ENCODE measurements at places on chromosomes 12 and 14.

- no peak for DNase-seq
Measured at GRCh38 chr14:100348253-100348729, 25.2 kb downstream of the SLC25A47 start.

DNA sequence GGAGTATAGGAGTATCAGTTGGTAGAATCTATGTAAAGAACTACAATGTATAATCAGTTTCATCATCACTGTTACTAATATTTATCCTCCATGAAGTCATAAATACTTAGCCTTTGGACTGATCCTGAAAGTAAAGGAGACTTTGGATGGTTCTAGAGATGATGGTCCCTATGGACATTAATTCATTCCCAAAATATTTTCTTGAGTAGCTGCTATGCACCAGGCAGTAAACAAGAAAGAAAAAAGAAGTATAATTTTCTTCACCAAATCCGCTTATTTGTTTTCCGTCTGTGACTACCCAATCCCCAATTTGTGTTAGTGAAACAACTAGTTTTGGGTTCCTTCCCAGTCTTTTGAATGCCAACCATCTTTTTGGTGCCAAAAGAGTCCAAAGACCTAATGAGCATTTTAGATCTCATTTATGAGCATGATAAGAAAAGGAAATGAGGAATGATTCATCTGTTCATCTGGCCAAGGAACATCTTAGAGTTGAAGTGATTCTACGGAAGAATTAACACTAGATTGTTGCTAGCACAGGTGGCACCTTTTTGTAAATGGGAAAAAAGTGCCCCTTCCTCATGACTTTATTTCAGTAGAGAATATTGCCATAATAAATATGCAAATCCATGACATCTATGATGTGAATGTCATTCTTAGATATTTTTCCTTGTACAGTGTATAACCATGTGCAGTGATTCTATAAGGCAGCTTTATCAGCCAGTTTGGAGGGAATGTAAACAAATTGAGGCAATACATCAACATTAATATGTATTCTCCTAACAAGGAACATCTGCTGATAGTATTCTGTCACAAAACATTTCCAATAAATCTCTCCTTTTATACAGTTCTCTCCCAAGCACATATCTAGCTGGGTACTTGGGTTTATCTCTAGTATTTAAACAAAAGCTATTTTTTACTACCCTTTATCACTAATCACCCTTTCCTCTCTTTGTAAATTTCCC is 85.1 kb upstream of the CCDC91 start:
- DNase-seq = no peak

DNA sequence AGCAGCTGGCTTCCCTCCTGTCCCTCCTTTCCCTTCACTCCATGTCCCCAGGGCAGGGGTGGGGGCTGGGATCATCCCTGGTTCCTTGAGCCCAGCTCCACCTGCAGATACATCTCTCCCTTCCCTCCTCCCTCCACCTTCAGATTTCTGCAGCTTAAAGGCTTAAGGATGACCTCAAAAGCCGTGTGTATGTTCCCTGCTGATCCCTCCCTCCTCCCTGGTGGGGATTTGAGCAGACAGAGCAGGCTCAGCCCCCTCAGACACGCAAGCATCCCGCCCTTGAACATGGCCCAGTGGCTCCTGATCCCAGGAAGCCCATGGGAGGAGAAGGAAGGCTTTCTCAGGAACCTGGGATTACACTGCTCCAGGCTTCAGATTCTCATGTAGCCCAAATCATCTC is 82.9 kb upstream of the RIN3 start:
- no peak for DNase-seq

GRCh38 chr14:94522115-94522724 is 13.0 kb upstream of the SERPINA12 start:
- no peak for DNase-seq

DNA sequence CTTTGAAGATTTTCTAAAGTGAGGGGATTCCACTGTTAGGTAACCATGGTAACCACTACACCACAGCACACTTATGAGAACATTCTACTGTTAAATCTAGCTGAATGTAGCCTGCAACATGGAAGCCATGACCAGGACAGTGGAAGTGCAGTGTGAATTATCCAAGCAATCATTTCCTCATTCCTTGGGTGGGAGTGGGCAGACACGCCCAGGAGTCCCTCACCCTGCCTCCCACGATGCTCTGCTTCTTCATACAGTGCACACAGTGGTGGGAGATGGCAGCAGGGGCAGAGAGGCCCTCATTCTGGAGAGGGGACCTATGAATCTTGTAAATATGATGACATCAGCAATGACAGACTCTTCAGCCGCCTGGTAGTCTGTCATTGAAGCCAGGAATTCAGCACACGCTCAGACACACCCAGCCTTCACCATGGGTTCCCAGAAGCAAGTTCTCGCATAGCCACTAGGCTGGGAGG is 70.1 kb upstream of the HOXC13 start:
- DNase-seq = no peak

GRCh38 chr12:115712676-115713075 is 564.8 kb downstream of the MED13L start:
- no peak for DNase-seq

GRCh38 chr14:96102081-96102856 is 63.1 kb downstream of the C14orf132 start:
- DNase-seq = no peak

DNA sequence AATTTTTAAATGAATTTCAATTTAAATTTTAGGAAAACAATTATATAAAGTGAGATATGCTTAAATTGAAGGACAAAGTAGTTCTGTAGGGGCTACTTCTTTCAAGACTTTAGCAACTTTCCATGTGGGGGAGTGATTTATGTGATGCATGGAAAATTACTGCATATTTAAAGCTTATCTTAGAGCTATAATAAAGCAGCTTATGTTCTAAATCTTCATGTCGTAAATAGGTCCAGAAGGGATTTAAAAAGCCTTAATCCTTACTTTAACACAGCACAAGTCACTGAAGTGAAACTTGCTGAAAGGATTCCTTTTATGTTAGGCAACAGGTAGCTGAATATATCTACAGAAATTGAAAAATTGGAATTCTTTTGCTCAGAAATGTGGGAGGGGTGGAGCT is 340.4 kb downstream of the NAV3 start:
- DNase-seq = no peak

GRCh38 chr12:101793401-101793800 is 37.4 kb downstream of the GNPTAB start:
- DNase-seq = no peak

- no peak for DNase-seq
Measured at GRCh38 chr12:50786498-50787231, 22.8 kb downstream of the ATF1 start.

DNA sequence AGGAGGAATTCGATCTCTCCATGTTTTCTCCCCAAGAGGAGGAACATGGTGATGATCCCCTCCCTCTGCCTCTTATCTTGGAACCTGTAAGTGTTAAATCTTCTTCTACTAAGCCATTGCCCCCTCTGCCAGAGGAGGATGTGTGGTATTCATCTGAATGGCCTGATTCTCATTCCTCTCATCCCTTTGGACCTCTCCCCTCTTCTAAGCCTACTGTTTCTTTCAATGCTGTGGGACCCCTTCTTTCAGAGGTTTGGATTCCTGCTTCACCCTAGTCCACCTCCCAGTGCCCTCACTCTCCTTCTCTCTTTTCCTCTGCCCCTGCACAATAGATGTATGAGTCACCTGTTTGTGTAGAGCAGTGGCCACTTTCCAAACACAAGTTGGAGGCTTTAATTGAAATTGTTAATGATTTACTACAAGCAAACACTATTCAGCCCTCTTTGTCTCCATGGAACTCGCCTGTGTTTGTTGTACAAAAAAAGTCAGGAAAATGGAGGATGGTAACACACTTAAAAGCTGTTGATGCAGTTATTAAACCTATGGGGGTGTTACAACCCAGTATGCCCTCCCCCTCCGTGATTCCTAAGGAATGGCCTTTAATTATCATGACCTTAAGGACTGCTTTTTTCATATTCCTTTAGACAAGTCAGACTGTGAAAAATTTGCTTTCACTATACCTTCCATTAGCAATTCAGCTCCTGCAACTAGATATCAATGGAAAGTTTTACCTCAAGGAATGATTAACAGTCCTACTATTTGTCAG is 192.1 kb upstream of the ALG10B start:
- no peak for DNase-seq

GRCh38 chr12:6947615-6948014 is 3.5 kb upstream of the PTPN6 start:
- DNase-seq = no peak

- no peak for DNase-seq
Measured at GRCh38 chr14:65195042-65195719, 92.9 kb upstream of the MAX start.

DNA sequence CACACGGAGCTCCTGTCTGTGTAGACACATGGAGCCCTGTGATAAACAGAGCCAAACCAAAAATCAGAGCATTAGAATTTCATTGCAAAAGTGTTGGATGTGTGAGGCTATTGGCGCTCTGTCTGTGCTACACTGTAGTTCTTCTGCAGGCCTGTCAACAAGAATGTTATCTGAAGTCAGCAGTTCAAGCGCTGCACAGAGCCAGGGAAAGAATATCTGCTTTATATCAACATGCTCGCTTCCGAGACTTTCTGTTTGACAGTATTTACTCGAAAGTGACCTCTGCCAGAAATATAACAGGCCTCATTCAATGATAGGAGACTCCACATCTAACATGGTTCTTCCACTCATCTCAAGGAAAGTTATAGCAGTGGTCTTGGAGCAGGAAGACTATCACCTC is 118.3 kb downstream of the CCER1 start:
- no peak for DNase-seq

DNA sequence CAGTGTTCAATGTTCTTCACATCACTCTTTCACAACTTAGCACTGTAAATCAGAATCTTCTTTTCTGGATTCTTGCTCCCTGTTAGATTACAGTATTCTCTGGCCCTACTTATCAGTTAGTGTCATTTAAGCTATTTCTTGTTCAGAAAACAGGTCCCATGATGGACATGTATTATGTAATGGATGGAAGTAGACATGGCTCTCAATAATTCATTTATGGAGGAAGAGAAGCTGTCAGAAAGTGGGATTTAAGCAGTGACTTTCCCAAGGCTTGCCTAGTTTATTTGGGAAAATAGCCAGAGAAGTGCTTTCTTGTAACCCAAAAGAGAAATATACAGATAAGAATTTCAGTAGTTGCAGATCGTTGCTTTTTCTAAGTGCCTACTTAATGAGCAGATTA is 1.6 kb downstream of the ERC1 start:
- DNase-seq = no peak

- peak; percentile 47 for DNase-seq
Measured at GRCh38 chr14:55807053-55807880, 227.3 kb downstream of the KTN1 start.

- DNase-seq = no peak
Measured at GRCh38 chr14:76599559-76600287, 161.5 kb upstream of the VASH1 start.

DNA sequence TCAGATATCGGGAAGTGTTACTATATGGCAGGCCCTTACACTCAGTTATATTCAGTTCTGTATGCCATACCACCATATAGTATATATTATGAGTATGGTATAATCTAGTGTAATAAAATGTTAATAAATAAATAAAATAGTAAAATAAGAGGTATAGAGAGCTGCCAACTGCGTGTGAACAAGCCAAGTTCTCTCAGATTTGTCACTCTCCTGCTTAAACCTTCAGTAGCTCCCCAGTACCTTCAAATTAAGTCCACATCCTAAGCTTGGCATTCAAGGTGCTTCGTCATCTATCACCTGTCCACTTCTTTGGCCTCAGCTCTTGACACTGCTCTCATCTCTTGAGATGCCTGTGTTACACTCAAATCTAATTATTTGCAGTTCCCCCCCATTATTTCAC is 12.8 kb upstream of the CREBL2 start:
- no peak for DNase-seq

DNA sequence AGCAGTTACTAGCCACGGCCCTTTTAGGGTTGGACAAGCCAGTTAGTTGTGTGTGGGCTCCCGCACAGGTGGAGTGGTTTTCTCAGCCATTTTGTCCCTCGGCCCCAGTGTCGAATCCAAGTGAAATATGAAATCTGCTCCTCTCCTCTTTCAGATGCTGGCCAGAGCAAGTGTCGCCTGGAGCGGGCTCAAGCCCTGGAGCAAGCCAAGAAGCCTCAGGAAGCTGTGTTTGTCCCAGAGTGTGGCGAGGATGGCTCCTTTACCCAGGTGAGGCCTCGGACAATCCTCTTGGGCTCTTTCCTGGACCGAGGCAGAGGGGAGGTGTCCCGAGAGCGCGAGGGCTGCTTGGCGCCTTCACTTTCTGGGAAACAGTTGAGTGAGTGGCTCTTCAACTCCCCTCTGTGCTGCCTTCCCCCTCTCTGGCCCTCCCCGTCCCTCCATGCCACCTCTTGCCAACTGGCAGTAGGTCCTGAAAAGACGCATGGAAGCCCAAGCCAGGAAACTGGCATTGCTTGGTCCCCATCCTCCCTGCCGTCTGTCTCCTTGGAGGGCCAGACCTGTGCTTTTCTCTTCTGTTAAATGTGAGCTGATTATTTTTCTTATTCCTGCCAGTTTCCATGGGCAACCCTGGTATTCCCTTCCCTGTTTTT is 74.2 kb downstream of the SMOC1 start:
- DNase-seq = no peak

- no peak for DNase-seq
Measured at GRCh38 chr14:37932008-37932407, 275.7 kb upstream of the SSTR1 start.

DNA sequence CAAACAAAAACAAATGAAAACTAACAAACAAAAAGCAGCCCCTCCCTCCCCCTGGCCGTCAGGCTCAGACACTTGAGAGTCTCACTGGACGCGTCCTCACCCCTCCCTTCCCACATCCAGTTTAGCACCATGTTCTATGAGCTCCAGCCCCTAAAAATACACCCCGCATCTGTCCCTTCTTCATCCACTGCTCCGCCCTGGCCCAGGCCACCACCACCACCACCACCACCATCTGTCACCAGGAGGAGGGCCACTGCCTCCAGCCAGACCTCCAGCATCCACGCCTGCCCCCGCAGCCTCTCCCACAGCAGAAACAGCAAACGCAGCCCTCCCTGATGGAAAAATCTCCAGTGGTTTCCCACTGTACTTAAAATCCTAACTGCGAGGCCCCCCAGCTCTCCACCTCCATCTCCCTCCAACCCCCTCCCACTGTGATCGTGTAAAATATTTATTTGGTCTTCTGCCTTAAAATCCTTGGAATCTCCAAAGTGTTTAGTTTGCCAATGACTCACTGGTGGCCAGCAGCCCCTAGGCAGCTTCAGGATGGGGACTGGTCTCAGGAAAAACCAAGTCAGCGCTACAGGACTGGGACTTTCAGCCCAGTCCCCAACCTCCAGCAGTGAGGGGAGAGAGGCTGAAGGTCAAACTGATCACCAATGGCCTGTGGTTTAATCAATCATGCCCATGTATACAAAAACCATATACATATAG is 95.1 kb downstream of the SCARB1 start:
- no peak for DNase-seq

GRCh38 chr14:64775081-64775777 is 71.0 kb downstream of the PLEKHG3 start:
- DNase-seq = no peak
